ENCODE measurements at places on chromosomes 12 and 14.

GRCh38 chr12:131094831-131095805 is 141.4 kb downstream of the ADGRD1 start:
- no peak for DNase-seq

- DNase-seq, result no peak
These were observed 9.4 kb upstream of the KIF26A start for GRCh38 chr14:104128981-104129380.

GRCh38 chr14:68747393-68747792 is 45.5 kb downstream of the ZFP36L1 start:
- no peak for DNase-seq

GRCh38 chr12:76863837-76864236 is 15.0 kb downstream of the CSRP2 start:
- DNase-seq, result peak; percentile 86

GRCh38 chr12:32917094-32917611 is 20.6 kb upstream of the PKP2 start:
- no peak for DNase-seq

DNA sequence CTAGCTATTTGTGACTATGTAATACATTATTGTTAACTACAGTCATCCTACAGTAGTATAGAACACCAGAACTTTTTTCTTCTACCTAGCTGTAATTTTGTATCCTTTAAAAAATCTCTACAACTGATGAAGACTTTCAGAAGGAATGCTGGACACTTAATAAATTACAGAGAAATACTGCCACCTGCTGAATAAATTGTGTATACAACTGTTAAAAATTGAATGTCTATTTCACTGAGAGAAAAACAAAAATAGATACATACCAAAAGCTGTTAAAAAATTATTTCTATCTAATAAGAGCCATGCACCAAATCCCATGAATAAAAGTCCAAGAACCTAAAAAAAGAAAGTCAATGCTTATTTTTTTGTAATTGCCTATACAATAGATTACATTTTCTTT is 6.6 kb downstream of the TSPAN19 start:
- DNase-seq, result no peak

DNA sequence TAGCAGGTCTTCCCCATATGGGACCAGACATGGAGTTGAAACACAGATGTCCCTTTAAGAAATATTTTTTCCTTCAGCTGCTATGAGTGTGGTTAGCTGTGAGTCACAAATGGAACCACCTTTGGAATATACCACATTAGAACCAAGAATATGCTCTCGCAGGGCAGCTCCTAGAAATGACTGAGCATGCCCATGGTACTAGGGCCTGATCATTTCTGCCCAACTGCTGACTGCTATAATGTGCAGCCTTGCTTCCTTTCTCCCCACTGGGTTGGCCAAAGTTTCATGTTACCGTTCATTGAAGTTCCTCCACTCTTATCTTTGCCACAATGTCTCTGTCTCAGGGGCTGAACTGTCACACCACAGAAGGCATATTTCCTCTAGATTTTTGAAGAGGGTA is 1074.6 kb downstream of the FLRT2 start:
- DNase-seq, result no peak

DNA sequence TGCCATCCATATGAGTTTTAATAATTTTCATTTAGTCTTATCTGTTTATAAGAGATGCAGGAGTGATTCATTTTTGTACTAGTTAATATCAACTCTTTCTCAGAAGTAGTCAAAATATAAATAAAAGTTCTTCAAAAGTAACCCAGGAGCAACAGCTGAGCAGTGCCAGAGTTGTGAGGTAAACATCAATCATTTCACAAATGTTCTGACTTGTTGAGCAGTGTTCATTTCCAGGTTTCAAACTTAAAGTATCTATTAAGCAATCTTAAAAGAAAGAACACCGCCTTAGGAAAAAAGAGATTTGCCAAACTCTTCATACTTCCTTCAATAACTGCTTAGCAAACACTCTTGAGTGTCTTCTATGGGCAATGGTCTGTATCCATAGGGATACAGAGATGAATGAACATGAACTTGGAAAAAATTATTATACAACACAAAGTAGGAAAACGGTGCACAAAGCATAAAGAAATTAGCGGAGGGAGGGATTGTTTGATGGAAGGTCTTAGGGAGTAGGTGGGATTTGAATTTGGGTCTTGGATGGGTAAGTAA is 41.9 kb upstream of the POC1B start:
- DNase-seq, result no peak

DNA sequence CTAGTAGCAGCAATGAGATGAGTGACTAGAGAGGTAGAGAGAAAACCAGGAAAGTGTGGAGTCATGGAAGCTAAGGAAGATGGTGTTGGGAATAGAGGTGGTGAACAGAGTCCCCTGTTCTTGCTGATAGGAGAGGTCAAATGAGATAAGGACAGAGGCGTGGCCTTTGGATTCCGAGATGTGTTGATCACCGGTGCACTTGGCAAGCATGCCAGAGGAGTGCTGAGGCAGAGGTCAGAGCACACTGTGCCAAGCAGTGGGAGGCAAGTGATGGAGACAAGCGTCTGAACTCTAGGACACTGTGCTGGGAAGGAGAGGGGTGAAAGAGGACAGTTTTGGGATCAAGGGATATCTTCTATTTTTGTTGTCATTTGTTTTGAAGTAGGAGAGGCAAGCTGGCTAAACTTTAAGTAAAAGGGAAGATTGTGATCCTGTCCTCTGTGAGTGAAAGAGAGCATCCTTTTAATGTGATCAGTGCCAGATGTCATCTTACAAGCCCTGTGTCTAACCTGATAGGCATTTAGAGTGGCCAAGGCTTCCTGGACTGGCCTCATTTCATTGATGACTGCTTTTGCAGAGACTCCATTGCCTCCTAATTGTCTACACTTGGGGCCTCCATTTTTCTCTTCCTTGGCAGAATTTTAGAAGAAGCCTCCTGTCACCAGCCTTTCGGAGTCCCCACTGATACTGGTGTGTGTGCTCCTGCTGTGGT is 336.4 kb downstream of the CACNA1C start:
- no peak for DNase-seq

GRCh38 chr14:38850664-38851063 is 252.4 kb downstream of the SEC23A start:
- no peak for DNase-seq

GRCh38 chr12:64824500-64825142 is at the start of gene TBC1D30:
TSS of gene TBC1D30 (plus strand) at chr12:64824647. CDS start at chr12:64824880, 233 bp downstream.
- DNase-seq, result no peak

- no peak for DNase-seq
These were observed 14.1 kb downstream of the SGPP1 start for GRCh38 chr14:63713764-63714163.

GRCh38 chr12:131222329-131223139 is 268.8 kb downstream of the ADGRD1 start:
- DNase-seq, result no peak

DNA sequence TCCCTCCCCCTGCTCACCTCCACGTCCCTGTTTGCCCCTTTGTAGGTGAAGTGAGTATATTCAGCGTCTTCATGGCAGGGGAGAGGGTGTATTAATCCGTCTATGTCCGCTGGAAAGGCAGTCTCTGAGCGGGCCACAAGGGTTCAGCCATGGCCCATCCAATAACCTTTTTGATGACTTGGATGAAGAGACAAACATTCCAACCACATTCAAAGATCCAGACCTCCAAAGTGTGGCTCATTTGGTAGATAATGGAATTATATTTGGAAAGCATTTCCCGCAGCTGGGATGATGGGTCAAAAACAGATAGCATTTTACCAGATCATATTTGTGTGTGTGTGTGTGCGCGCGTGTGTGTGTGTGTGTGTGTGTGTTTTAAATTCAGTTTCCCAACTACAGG is 345.9 kb downstream of the DPF3 start:
- DNase-seq, result no peak

GRCh38 chr12:31999692-32000091 is 40.5 kb downstream of the RESF1 start:
- DNase-seq, result no peak

- DNase-seq, result no peak
These were observed 59.0 kb downstream of the GTF2A1 start for GRCh38 chr14:81161749-81162148.

DNA sequence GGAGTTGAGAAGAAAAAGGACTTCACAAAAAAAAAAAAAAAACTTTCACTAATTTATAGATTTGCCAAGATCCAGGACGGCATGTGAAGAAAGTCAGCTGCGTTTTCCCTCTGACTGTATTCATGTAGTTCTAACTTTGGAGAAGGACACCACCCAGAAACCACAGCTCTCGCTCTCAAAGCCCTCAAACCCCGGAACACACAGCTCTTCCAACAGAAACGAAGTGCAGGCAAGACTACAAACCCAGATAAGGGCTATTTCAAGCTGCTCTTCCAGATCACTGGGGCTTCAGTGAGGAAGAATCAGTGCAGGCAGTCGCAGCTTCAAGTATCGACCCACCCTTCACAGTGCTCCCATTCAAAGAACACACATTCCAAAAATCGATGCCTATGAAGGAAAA is 13.2 kb downstream of the KCNH5 start:
- no peak for DNase-seq

DNA sequence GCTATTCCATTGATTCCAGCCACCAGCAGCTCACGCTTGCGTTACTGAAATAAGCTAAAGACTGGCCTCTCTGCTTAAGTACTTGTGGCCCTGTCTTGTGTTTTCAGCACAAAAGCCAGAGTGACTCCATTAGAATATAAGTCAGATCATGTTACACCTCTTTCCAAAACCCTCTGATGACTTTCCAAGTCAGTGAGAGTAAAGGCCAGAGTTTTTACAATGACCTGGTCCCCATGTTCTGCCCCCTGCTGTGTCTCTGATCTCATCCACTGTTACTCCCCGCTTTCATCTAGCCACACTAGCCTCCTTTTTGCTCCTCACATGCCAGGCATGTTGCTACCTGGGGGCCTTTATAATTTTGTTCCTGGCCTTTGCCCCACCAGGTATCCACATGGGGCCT is 6.9 kb upstream of the CKAP4 start:
- DNase-seq, result no peak

- no peak for DNase-seq
These were observed 6.3 kb upstream of the CDKL1 start for GRCh38 chr14:50402965-50403364.

GRCh38 chr12:69168828-69169227 is 70.5 kb upstream of the CPSF6 start:
- DNase-seq, result no peak

GRCh38 chr14:72925815-72926291 is 411 bp upstream of the DCAF4 start:
- no peak for DNase-seq

Measured in fibroblast of skin of left biceps (primary cell).